ENCODE measurements at places on chromosomes 3 and 15.
A peak's percentile ranks its signal among the peaks of the same experiment; 100 is the strongest.

DNA sequence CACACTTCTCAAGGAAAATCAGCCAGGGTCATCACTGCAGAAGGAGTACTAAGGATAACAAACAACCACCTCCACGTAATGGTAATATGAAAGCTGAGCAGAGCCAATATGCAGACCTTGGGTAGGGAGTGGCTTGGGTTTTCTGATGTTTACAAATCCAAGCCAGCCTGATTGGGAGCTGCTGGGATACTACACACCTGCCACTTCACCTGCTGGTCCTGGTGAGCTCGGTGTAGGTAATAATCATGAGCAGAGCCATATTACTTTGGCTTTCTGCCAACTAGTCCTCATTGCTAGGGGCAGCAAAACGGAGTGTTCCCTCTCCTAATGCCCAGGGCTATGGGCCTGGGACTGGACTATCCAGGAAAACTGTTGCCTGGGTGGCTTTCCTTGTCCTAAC lies 433.5 kb upstream of the PPP2R3A start:
- DNase-seq = no peak

- DNase-seq = no peak
Observed at GRCh38 chr3:3141939-3142338, 15.2 kb downstream of the TRNT1 start.

GRCh38 chr3:160232014-160232413 lies 6.8 kb downstream of the C3orf80 start:
- no peak for DNase-seq

- DNase-seq = no peak
Observed at GRCh38 chr3:180827171-180827570, 85.3 kb upstream of the FXR1 start.

DNA sequence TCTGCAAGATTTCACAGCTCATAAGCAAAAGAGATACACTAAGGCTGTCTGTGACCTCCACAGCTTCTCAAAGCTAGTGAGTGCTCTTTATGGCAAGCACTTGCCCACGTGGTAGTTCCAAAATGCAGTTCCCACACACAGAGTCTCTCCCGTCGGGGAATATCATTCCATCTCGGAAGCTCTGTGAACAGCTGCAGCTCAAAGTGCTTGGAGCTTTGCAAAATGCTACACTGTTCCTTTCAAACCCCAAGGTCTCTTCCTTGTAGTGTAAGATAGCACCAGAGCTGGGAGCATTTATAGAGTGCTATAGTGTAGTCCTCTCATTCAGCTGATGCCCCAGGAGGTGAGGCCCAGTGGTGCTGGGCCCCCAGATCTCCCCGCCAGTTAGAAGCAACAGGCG lies 36.1 kb downstream of the ST6GAL1 start:
- no peak for DNase-seq

DNA sequence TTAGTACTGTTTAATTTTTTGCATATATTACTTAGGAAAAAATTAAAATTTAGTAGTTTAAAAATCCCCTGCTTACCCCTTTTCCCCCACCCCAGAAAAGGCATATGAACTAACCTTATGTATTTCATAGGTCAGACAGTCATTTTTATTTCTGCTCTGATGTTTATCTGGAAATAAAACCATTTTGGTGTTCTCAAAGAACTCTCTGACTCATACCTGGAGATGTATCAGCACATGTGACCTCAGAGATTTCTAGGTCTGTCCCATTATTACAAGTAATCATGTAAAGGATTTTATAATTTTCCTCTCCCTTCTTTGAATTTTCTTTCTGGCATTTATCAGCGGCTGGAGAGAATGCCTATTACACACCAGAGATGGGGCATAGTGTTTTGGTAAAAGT lies 14.1 kb upstream of the CCR8 start:
- no peak for DNase-seq

GRCh38 chr3:66215106-66215505 lies 5.7 kb upstream of the SLC25A26 start:
- DNase-seq = no peak

GRCh38 chr15:39411102-39411989 lies 169.5 kb upstream of the THBS1 start:
- DNase-seq = no peak

- no peak for DNase-seq
Observed at GRCh38 chr3:64642327-64643151, 45.3 kb downstream of the ADAMTS9 start.

GRCh38 chr15:90138071-90138833 lies 36.0 kb upstream of the IDH2 start:
- no peak for DNase-seq

GRCh38 chr15:37586011-37586583 lies 348.3 kb upstream of the TMCO5A start:
- DNase-seq = no peak

DNA sequence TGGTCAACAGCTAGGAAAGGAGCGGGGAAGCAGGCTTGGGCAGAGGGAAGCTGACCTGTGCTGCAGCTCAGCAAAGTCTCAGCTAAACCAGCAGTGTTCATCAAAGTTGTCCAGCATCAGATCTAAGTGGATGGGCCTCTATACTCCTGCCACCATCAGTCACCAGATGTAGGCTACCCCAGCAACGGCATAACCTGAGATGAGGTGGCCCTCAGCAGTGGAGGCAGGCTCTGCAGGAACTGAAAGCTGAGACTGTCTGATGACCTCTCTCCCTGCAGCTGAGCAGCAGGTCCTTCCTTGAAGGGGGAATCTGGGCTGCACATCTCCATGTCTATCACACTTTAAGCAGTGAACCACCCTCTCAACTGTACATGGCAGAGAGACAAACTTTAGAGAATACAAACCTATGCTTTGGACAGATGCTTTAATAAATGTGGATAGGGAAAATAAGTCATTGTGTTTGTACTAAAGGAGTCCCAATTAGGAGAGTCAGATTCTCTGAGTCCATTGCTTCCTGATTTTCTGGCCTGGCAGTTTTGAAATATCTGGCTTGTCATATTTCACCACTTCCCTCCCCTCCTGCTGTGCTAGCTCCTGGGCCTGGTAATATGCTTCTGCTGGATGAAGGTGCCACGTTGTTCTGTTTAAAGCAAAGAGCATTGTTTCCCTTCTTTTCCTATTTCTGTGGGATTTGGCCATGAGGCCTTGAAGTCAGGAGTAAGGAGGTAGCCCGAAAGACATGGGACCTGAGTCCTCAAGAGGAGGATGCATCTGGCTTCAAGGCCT lies 11.1 kb upstream of the PSTPIP1 start:
- DNase-seq = no peak

DNA sequence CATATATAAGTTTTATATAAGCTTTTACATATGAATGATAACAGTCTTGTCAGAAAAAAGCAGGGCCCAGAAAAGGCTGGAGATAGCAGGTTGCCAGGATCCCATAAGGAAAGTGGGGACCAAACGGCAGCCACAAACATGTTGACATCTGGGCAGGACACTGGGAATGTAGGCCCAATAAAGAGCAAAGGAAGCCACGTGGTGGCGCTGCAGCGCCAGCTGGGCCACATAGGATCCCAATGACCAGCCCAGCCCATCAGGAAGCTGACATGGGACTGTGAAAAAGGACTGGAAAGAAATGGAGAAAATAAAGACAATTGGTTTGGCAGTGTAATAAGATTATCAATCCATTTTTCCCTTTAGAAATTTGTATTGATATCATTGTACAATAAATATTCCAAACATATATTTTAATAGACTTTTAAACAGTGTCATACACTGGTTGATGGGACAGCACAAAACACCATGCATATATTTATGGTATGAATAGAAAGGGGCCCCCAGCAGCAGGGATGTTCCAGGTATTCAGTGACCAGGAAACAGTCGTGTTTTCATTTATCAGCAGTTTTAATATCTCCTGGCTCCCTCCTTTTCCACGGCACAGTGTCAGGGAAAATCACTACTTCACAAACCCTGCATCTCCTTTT lies 89.0 kb upstream of the STRIT1 start:
- DNase-seq = peak; percentile 17

GRCh38 chr3:149010504-149010951 lies 19.2 kb downstream of the GYG1 start:
- no peak for DNase-seq

DNA sequence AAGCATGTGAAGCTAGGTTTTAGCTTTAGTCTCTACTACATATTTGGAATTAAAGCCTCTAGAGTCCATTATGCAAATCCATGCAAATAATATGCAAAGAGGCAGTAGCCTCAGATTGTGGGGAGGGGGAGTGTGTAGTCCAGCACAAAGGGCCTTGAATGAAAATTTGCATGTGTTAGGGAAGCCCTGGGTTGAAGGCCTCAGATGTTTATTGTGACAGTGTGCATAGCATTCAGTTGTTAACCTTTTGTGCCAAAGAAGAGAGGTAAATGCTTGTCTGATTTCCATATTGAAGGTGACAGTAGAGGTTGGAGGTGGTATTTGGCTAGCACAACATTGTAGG lies 24.5 kb upstream of the BFSP2 start:
- DNase-seq = no peak

GRCh38 chr3:148309390-148310035 lies 388.2 kb upstream of the AGTR1 start:
- no peak for DNase-seq

DNA sequence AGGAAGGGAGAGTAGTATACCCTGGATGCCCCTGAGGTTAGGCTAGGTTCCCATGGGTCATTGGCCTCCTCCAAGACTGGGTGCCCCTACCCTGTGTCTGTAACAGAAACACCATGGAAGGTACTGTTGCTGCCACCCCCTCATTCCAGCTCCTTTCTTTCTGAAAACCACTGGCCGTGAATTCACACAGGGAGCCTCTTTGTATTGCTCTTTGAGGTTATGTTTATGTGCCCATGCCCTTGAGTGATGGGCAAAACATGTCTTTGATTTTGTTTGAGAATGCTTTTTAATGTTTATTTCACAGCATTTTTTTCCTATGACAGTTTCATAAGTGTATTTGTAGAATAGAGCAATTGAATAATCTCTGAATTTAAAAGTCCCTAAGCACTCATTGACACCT lies 79.7 kb downstream of the RARB start:
- no peak for DNase-seq

DNA sequence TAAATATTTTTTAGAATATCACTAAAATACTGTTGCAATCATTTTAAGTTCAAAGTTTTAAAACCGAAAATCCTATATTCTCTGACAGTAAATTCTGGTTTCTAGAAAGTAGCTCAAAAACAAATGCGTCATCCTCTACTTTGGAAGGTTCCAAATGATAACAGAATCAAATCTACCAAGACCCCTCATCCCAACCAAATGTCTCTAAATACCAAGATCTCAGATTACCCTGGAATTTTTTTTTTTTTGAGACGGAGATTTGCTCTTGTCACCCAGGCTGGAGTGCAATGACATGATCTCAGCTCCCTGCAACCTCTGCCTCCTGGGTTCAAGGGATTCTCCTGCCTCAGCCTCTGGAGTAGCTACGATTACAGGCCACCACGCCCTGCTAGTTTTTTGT lies 16.8 kb downstream of the TBL1XR1 start:
- DNase-seq = no peak

DNA sequence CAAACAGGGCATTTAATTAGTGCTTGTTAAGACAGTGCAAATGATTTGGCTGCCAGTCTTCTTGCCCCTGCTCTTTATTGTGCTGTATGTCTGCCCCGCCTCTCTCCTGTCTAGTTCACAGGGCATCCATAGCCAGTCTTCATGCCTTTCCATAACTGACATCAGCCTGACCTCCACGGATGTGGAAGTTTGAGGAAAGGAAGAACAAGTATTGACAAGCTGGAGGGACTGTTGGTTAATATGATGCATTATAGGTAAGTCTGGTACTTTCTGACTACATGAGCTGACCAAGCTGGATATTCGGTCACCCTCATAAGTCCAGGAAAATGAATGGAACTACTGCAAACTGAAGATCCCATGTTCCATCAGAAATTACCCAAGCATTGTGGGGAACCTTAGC lies 325.9 kb downstream of the TIGIT start:
- no peak for DNase-seq

GRCh38 chr3:20316238-20316637 lies 130.2 kb upstream of the SGO1 start:
- DNase-seq = no peak

- DNase-seq = no peak
Observed at GRCh38 chr15:88375234-88375927, 91.8 kb downstream of the MRPL46 start.

DNA sequence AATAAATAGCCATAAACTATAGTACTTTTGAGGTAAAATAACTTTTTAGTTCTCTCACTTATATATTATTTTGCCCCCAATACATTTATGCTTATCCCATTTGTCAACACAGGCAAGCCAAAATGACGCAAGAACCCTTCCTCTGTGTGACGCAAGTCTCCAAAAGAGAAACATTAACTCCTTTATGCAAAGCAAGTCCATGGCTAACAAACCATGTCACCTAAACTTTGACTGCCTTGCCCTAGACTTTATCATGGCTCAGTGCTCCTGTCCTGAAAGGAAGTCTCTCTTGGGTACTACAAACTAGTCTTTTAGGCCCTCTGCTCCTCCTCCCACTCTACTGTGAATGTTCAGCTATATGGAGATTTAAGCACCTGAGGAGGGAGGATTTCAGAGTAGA lies 230.5 kb downstream of the UNC13C start:
- no peak for DNase-seq

GRCh38 chr15:94023531-94023930 lies 207.8 kb upstream of the MCTP2 start:
- no peak for DNase-seq

DNA sequence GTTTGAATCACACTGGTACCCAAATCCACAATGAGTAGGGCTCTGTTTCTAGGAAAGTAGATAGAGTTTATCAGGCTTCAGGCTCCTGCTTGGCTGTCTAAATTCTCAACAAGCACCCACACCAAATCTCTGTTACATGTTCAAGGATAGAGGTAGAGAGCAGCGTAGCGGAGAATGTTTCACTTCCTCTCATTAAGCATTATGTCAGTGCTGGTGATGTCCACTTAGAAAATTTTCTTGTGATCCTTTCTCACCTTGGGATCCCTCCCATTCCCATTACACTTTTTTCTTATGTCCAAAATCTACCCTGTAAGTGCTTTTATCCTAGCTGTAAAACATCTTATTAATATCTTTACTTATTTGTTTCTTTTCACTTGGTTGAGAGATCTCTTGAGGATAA lies 34.7 kb upstream of the GCSAM start:
- DNase-seq = no peak

DNA sequence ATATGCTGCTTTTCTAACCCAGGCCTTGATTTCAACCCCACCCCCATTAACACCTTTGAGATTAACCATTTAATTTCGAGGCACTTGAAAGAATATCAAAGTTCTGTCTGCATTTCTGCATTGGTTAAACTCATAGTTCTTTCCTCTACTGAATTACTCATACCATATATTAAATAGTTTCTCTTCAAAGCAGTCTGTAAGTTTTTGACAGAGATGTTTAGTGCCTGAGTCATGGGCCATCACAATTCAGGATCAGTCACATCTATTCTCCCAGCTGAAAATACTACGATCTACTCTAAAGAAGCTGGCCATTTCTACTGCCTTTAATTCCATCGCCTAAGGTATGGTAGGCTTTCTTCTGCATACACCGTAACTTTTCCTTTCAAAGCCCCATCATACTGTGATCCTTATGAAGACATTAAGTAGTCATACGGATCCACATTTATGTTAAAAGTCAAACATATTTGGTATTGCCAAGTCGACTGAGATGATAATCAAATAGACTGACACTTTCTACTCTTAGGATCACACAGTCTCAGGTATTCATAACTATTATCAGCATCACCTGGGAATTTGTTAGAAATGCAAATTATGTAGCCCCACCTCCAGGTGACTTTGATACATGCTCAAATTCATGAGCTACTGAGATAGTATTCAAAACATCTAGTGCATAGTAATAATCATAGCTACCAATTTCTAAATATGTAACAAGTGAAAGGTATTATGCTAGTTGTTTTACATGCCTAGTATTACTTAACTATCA lies 489.4 kb upstream of the IL12A start:
- DNase-seq = no peak
